ENCODE measurements at places on chromosomes 16 and 17. TPM values are rescaled to one million over a fixed set of nuclear protein-coding genes. Genes with fewer than 3 reads are reported as not detected.

GRCh38 chr17:19904412-19904811 lies 36.7 kb upstream of the ULK2 start:
- DNase-seq: no peak

- no peak for DNase-seq
These were observed 33.3 kb upstream of the ANKFN1 start for GRCh38 chr17:56119936-56120335.

GRCh38 chr17:32323811-32324491 lies 18.0 kb downstream of the C17orf75 start:
- DNase-seq: no peak

GRCh38 chr16:58685084-58685449 lies 497 bp upstream of the SLC38A7 start:
- DNase-seq: no peak

- DNase-seq: no peak
These were observed 27.1 kb downstream of the CHD9 start for GRCh38 chr16:53081686-53082407.

Gene KRTAP1-1
- not detected for polyA plus RNA-seq

Gene NPEPPS
- 37.8 TPM for polyA plus RNA-seq
